ENCODE measurements at places on chromosomes 12 and 14.

GRCh38 chr12:11136075-11136474 lies 1.6 kb upstream of the TAS2R30 start:
- DNase-seq = no peak

DNA sequence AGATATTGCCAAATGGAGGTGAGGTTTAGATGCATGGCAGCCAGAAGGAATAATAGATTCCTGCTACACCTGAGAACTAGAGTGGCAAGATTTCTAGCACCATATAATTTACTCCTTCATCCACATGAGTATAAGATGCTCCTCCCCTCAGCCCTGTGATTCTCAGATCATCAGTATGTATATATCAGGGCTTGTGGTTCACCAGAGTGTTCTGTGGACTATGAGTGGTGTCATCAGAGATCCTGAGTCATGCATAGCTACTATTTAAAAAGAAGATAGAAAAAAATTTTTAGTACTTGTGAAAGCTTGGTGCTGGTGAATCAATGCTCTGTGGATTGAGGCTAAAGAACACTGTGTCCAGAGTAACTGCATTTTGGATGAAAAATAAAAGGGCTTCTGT lies 285.9 kb downstream of the BMP4 start:
- no peak for DNase-seq

GRCh38 chr12:6684609-6685008 lies 4.6 kb downstream of the ZNF384 start:
- no peak for DNase-seq

DNA sequence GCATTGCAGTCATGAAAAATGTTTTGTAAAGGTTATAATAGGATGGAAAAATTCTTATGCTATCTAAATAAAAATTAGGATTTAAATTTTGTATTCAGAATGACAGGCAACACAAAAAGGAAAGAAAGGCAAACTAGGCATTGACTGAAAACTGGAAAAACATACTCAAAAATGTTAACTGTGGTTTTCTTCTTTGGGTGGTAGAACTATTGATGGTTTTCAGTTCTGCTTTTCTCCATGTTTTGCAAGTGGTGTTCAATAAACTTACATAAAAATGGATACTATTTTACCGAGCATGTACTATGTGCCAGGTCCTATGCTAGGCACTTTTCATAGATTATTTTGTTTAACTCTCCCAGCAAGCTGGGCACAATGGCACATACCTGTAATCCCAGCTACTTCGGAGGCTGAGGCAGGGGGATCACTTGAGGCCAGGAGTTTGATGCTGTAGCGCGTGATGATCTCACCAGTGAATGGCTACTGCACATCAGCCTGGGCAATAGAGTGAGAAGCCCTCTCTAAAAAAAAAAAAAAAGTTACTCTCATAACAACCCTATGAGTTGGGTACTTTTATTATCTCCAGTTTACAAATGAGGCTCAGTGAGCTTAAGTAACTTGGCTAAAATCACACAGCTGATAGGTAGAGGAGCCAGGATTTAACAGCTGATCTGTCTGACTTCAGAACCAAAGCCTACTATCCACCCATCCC lies 26.3 kb upstream of the TCP11L2 start:
- DNase-seq = no peak

GRCh38 chr14:36869125-36869524 lies 207.5 kb downstream of the PAX9 start:
- DNase-seq = no peak

GRCh38 chr14:93972618-93973205 lies 3.7 kb downstream of the ASB2 start:
- DNase-seq = no peak
